ENCODE measurements at places on chromosomes 4 and X.

GRCh38 chrX:79169484-79169883 is 25.0 kb downstream of the GPR174 start:
- DNase-seq = no peak

GRCh38 chr4:174036111-174036510 is 247.4 kb downstream of the FBXO8 start:
- no peak for DNase-seq

DNA sequence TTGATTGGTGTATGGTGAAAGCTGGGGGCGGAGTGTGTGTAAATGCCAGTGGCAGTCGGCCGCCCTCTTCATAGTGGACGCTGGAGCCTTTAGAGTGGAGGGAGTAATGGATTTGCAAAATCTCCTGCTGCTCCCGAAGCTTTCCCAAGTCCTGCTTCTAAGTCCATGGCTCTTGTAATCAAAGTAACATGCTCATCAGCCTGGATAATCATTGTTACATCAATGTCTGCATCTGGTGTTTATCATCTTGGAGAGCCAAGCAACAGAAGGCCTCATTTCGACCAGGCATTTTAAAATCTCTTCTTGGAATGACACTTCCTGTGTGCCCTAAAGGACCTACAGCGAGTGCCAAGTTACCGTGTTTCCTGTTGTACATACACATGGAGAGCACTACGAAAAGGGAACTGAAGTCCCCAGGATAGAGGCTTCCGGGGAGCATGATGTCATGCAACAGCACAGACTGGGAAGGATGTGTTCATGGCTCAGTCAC is 32.2 kb downstream of the UNC5C start:
- no peak for DNase-seq

- DNase-seq = no peak
Measured at GRCh38 chrX:67104982-67105757, 438.7 kb upstream of the AR start.

- DNase-seq = no peak
Measured at GRCh38 chr4:161856711-161857326, 307.0 kb downstream of the FSTL5 start.

DNA sequence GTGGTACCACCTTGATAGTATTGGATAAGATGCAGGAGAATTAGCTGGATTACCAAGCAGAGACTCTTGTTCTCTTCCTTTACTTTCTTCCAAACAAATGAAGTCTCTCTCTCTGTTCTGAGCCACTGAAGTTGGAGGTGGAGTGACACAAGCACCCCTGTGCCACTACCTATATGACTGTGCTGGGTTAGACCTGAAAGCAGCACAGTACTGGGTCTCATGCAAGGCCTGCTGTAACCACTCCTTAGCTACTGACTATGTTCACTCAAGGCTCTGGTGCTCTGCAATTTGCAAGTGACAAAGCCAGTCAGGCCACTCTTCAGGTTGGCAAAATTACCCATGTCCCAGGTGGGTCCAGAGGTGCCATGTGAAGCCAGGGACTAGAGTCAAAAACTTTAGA is 389.6 kb upstream of the MAOA start:
- DNase-seq = no peak

GRCh38 chr4:137293281-137293680 is 239.0 kb downstream of the PCDH18 start:
- DNase-seq = no peak

Data from fibroblast of skin of left quadriceps (primary cell).